HuH-7 (cell line): ENCODE measurements at places on chromosomes 5 and 9.

- DNase-seq: peak; percentile 41
Measured at GRCh38 chr5:109410389-109411148, 795 bp upstream of the PJA2 start.

GRCh38 chr9:134590240-134591081 lies 51.1 kb upstream of the COL5A1 start:
- no peak for DNase-seq

DNA sequence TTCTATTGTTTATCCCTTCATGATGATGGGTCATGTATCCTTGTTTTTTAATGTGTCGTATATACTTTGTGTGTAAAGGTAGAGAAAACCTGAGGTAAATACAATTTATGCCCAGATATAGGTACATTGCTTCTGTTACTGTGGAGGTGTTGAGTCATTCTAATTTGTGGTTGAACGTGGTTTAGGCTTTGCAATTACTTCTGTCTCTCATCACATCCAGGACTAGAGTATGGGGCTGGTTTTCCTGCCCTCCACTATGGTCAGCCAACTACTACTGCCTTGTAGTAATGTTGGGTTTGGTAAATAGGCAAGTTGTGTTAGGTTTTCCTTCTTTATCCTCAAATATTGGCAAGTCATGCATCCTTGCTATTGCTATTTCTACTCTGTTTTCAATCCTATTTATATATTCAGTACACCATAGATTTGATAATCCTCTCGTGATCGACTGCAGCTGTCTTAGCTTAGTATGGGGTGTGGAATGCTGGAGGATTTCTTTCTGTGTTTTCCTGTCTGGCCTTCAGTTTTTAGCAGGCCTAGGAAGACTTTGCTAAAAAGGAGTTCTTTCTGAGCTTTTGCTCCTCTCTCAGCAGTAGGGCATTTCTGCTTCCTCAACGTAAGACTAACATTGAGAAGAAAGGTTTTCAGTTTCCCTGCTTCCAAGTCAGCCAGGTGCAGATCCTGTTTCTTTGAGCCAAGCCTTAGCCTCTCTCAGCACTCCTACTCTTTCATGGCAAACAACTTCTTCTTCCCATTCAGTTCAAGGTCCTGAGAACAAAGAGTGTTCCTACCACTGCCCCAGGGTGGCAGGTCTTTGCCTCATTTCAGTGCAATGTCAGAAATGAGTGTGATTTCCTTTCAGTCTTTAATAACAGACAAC lies 844.4 kb upstream of the CDH18 start:
- DNase-seq: no peak

- DNase-seq: no peak
Measured at GRCh38 chr9:76759732-76760131, 4.5 kb upstream of the PCA3 start.

DNA sequence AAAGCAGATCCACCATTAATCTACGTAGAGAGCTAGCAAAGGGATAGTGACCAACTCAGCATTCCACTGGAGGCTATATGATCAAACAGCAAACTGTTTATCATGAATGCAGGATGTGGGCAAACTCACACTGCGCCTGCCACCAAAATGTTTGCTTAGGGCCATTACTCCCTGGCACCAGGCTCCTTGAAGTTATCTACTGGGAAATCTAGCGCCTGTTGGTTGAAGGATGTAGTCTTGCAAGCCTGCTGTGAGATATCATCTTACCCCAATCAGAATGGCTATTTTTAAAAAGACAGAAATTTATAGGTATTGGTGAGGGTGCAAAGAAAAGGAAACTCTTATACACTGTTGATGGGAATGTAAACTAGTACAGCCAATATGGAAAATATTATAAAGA lies 332.5 kb upstream of the RPS23 start:
- no peak for DNase-seq

DNA sequence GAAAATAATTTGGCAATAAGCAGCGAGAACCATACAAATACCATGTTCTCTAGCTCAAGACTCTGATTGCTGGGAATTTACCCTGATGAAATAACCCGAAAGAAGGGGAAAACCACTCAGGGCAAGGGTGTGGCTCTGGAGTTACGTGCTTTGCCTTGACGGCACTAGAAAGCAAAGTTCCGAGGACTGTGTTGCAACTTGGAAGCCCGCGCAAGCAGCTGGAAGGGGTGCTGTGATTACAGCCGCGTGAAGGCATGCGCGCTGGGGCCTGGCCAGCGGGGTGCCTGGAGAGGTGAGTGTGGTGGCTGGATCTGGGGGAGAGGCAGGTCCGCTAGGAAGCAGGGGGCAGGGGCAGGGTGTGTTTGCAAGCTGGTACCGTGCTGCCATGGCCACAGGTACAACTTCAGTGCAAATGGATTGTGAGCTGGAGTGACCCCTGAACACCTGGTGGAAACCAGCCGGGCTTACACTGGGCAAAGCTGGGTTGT lies 52.6 kb upstream of the CNOT6 start:
- no peak for DNase-seq

DNA sequence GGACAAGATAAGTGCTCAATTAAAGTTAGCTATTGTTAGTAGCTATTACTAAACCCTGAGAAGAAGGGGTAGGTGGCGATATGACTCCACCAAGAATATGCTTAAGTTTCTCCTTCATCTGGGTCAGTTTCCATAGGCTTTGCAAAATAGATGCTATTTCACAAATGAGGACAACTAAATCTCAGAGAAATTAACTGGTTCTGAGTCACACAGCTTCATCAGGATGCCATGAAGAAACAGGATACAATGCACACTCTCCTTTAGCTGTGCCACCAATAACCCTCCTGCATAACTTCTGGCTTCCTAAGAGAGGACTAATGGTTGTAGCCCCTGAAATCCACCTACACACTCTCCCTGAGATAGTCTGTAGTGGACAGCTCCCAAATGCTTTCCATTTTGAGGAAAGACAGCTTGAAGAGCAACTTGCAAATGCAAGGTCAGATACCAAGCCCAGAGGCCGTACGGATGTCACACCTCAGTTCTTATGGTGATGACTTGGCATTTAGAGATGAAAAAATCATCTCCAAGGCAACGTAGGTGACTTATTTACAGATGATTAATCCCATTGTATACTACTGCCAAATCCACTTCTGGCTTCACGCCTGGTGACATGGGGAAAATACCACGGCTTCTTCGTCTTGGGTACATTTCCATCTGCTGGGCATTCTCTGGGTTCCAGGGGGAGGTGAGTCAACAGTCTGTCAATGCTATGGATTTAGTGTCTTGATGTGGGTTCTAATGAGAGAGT lies 251.4 kb upstream of the IL12B start:
- DNase-seq: no peak

- peak; percentile 96 for DNase-seq
Measured at GRCh38 chr9:133737774-133738639, at the start of gene SARDH. Gene SARDH (minus strand): TSS chr9:133738352. CDS start chr9:133734173, 4,179 bp downstream.

DNA sequence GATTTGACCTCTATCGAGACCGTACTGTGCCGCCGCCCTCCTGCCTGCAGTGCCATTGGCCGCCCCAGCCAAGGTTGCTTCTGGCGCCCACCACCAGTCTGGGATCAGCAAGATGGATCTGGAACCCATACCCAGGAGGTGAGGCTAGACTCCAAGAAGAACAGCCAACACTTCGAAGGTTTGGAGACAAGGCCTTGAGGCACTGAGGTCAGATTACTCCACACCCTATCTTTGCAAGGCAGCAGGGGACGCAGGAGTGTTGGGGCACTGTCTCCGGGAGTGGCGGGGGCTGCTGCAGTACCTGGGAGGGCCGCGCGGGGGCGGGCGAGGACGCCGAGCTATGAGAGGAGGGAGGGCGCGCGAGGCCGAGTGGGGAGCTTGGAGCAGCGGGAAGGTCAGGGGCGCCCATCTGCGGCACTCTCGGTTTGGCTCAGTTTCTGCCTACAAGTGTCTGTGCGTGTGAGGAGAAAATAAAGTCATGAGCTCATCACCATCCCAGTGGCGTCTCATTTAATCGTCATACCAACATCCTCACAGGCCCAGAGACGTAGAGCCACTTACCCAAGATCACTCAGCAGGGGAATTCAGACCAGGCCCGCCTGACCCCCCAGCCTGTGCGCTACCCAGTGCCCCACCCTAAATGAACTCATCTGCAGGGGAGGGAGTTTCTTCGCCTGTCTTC lies 20.5 kb upstream of the PSD2 start:
- DNase-seq: peak; percentile 84

- no peak for DNase-seq
Measured at GRCh38 chr9:105357937-105358336, 89.9 kb upstream of the FSD1L start.

GRCh38 chr9:87678650-87679355 lies 47.1 kb upstream of the CTSL start:
- DNase-seq: peak; percentile 75
